ENCODE measurements at places on chromosomes 2 and 18.

- no peak for DNase-seq
Observed at GRCh38 chr18:77057006-77057395, 75.6 kb downstream of the MBP start.

DNA sequence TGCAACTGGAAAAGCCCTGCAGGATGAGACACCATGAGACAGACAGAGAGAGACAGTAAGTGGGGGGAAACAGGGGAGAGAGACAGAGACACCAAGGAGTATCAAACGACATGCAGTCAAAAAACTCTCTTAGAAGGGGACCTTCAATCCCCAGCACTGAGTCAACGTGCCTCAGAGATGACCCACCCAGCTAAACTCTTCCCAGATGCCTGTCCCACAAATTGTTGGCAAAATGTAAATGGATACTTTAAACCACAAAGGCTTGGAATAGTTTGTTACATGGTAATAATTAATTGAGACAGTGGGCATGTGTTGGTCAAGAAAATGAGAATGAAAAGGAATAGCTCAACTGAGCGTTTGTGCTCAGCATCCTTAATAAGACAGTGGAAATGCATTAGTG, 98.3 kb downstream of the GRB14 start:
- no peak for DNase-seq

GRCh38 chr2:19360966-19361321, 2.5 kb upstream of the OSR1 start:
- no peak for DNase-seq

DNA sequence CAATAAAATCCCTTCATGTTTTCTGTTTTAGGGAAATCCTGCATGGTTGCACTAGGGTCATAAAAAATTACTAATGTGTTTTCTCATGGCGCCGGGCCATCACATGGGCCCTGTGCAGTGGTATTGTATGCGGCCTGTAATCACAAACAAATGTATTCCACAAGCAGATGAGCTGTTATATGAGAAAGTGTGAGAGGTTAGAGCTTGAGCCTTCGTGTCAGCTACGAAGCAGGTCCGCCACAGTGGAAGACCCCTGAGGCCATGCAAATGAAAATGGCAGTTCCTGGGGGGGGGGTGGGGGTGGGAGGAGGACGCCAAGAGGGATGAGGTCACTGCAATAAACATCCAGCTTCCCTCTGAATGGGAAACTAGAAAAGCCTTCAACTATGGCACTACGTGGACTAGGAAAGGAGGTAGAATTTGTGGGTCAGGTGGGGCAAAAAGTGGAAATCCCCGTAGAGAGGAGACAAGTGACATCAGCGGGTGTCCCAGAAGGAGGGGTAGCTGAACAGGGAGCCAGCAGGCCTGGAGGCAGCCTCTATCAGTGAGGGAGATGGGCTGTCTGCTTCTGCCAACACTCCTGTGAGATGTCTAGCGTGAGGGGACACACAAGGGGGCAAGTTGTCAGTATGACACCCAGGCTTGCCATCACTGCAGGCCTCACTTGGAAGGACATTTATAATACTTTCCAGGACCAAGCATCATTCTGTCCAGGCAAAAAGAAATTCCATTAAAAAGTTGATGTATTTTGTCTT, 130.3 kb upstream of the CTAGE1 start:
- no peak for DNase-seq

DNA sequence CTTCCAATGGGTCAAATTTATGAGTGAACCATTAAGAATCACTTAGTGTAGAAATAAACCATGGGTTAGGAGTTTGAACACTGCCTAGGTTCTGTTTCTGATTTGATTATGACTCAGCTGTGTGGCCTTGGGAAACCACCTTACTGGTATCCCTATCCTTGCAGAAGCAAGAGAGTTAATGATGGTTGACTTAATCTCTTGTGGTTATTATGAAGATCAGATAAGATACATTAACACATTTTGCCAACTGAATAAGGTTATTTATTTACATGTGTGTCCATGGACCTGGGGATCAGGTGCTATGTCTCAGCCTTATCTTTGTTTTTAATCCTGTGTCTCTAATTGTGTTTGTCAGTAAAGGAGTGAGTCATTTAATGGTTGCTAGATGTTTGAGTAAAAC, 5.4 kb upstream of the KCNJ13 start:
- peak; percentile 10 for DNase-seq
